ENCODE measurements at places on chromosomes 1 and 21.

DNA sequence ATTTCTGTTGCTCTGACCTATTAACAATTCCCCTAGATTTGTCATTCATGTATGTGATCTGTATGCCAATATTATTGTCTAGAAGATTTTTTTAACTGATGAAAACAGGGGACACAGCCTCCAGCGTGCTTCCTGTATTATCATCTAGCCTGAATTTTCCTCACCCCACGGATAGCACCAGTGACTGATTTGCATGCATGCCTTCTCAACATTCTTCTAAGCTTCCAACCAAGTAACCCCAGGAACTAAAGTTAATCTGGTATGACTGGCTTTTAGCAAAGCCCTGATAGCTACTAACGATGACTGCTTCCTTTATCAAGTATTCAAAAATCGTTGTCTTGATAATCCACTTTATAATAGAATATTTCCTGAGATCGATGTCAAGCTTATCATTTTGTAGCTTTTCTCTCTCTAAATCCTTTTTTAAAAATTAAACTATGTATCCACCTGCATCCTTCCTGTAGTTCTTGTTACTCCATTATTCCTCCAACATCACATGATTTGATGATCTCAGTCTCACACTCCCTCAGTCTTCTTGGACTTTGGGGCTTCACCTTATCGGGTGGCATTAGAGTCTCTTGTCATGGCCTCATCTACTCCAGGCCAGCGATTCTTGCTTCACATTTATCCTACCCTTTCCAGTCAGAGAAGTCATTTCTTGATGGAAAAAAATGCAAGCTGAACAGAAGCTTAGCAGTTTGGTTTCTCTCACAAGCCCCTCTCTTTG lies 19.0 kb downstream of the BCAR3 start:
- no peak for DNase-seq

DNA sequence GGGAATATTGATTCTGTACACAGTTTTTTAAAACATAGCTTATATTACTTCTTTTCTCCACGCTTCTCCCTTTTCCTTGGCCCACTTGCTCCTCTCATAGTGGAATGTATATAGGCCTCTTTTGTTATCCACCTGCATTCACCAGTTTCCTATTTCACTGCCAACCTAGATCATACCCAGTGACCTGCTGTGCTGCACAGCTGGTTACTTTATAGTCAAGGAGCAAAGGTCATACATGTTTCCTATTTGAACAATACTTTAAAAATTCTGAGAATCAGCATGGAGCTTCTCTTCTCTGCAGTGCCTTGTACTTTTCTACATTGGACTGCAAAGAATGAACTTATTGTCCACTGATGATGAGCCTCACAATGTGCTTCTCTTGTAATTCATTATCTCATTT lies 4.3 kb upstream of the SLC35D1 start:
- DNase-seq: no peak

GRCh38 chr1:247386687-247387086 lies 29.3 kb upstream of the NLRP3 start:
- DNase-seq: no peak

- no peak for DNase-seq
Observed at GRCh38 chr1:1958071-1958541, 39.0 kb upstream of the TMEM52 start.

DNA sequence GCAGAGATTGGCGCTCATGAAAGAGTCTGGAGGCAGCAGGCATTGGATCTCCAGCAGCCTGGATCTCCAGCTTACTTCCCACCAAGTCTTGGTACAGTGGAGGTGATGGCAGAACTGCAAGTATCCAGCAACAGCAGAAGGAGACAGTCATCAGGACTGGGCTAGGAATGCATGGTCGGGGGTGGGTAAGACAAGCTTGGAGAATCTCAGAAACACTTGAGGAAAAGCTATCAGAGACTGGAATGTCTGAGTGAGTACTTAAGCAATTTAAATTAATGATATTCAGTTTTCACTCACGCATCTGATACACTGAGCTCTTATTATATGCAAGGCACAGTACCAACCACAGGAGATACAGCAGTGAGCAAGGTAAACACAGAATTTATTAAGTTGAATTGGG lies 9.8 kb downstream of the TMEM35B start:
- no peak for DNase-seq

DNA sequence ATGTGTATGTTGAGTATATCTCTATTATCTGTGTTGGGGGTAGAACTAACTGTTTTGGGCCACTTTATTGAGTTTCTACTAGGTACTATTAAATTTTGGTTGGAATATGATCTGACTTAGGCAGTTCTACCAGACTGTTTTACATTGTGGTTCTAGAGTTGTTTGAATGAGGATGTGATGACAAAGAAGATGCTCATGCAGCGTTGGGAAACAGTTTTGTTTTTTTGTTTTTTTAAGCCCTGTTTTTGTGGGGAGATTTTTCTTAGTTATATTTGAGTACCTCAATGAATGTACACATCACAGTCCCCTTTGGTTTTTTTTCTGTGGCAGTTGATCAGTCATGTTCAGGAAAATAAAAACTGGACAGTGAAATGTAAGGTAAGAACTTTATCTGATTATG lies 40.1 kb downstream of the TMED5 start:
- DNase-seq: no peak

DNA sequence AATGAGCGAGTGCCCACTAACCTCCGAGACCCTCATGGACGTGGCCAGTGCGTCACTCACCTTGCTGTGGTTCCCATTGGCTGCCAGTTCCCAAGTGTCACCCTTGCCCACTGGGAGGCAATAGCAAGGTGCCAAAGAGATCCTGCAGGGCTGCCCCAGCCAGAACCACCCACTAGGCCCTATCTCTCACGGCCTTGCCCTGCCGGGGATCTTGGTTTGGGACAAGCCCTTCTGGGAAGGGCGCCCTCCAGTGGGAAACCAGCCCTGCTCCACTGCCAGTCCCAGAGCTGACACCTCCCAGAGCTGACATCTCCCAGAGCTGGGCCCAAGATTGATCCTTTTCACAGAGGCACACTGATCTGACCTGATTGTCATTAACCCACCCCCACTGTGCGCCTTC lies 2.1 kb upstream of the SELENON start:
- no peak for DNase-seq

DNA sequence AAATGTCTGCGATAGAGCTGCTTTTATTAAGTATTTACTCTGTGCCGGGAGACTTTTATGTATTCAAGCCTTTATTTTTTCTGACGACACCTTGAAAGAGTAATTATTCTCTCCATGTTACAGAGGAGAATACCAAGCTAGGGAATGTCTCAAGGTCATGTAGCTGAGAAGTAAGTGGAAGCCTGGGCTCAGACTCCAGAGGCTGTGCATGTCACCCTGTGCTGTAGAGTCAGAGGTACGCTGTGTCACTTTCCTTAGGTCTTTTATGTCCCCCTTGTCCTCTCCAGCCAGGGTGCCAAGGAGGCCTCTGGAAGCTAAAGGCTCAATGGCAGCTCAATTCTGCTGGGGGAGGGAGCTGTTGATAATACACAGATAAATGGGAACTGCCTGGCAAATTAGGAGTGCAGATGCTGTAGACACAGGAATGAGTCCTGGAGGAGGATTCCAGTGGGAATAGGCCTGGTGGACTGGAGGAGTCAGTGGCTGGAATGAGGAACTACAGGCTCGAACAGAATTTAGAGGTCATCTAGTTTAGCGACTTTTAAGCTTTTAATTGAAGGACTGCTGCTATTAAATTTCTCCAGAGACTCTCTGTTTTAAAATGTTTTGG lies 9.3 kb upstream of the IL19 start:
- DNase-seq: no peak

DNA sequence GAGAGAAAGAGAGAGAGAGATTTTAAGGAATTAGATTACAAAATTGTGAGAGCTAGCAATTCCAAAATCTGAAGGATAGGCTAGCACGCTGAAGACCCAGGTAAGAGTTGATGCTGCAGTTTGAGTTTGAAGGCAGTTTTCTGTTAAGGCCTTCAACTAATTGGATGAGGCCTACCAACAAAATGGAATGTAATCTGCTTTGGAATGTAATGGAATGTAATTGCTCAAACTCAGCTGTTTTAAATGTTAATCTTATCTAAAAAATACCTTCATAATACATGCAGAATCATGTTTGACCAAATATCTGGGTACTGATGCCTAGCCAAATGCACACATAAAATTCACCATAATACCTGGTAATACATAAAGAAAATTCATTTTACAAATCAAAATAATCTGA lies 976.1 kb downstream of the LTN1 start:
- DNase-seq: no peak

DNA sequence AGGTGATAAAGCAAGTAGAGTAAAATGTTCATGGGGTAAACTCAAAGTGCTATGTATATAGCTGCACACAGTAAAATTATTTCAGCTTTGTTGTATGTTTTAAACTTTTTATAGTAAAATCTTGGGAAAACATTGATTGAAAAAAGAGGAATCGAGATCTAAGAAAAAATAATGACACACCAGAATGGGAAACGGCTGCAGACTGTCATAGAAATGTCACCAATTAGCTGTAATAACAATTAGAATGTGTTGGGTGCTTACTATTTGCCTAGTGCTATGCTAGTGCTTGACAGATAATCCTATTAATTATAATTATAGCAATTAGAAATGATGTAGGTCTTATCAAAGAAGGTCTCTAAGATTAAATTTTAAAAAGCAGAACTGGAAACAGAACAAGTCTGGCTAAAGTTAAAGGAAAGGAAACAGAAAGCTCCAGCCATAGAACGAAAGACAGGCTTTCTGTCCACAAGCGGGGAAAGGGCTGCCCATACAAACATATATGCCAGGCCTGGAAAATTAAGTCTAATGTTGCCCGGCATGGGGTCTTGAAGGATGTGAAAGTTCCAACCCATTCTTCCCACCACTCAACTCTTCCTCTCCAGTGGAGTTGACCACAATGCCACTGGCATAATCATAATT lies 5.0 kb downstream of the PCNX2 start:
- DNase-seq: no peak

DNA sequence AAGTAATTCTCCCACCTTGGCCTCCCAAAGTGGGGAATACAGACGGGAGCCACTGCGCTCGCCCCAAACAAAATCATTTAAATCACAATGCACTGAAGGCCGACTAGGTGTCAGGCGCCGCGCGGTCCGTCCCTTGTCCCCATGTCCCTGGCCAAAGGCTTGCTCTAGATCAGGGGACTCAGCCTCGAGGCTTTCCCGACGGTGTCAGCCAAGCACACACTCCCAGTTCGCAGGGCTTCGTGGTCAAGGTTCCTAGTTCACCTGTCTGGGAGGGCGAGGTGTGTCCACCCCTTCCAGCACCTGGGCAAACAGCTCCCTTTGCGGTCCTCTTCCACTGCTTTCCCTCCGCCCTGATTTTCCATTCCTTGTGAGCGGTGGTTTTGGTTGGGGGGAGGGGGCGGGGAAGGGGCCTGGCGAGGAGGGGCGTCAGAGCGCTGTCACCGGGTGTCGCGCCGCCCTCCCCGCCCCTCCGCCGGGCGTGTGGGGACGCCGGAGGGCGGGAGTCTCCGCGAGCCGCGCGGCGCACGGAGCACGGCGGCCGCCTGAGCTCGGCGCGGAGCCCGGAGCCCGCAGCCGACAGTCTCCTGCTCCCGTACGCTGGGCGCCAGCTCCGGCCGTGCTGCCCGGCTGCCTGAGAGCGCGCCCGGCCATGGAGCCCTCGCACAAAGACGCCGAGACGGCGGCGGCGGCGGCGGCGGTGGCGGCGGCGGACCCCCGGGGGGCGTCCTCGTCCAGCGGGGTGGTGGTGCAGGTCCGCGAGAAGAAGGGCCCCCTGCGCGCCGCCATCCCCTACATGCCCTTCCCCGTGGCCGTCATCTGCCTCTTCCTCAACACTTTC lies at the start of gene STUM:
STUM (plus strand) TSS at position 509 of the 838 bp plus-strand sequence; CDS start at position 650, 141 bp downstream.
- DNase-seq: no peak

DNA sequence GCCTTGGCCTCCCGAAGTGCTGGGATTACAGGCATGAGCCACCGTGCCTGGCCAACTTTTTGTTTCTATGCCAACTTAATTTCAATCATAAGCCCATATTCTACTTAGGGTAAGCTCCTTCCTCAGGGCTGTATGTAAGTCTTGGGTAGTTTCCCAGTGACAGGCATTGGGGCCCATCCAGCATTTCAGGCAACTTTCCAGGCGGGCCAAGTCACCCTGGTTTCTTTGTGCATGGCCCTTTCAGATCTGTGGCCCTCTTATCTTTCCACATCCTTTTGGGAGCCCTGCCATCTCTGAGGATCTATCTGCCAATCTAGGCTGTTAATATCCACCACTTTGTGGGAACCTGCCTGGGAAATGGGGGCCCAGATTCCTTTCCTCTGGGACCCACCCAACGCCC lies 58.7 kb downstream of the TNN start:
- DNase-seq: no peak

DNA sequence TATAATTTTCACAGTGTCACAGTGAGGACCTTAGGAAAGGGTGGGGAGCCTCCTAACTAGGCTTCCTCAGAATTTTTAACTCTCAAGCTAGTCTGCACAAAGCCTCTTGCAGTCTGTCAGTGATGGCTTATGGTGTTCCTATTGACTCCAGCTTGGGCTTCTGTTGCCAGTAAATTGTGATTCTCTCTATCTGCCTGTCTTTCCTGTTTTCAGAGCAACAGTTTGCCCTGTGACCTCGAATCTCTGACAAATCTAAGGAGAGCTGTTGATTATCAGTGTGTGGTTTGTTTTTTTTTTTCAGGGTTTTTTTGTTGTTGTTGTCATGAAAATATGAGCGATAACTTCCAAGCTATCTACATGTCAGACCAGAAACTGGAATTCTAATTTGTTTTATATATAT lies 423.2 kb upstream of the B3GALT2 start:
- no peak for DNase-seq

DNA sequence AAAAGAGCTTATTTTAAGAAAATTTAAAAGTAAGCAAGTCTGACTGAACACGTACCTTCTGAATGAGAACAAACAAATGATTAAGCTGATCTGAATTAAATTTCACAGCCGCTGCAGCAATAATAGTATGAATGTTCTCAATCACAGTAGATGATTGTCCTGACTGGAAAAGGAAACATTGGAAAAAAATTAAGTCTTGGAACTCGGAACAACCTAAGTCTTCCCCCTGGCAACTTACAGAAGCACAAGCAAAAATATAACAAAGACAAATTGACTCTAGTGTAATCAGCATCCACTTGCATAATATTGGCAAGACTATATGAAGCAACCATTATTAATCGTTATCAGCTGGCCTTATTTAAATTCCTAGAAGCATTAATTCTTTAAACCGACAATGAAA lies 60.5 kb downstream of the USP24 start:
- DNase-seq: no peak

DNA sequence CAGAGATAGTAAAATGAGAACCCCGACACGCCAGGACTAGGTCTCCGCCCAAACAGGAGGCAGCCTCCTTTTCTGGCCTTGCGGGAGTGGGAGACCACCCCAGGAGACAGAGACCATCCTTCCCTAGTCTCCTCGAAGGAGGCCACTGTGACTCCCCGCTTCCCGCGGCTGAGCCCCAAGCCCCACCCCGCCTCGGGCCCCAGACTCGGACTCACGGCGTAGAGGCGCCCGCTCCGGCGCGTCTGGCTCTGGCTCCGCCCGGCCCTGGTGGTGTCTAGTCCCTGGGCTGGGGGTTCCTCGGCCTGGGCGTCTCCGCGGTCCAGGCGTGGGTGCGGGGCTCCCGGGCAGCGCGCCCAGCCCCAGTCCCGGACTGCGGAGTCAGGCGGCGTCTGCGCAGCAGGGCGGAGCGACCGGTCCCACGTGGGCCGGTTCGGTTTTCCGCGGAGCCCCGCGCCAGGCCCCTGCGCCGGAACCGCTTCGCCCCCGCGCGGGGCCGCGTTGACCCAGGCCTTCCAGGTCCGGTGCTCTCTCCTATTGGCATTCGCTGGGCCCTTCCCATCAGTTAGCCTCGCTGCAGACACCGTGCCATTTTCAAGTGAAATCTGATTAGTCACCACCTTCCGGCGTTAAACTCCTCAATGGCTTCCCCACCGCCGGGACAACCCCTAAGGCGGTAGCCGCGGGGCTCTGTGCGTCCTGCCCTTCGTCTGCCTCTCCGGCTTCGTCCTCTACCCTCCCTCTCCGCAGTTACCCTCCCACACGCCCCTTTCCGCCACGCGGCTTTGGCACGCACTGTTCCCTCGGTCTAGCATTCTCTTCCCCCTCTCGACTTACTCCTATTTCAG lies at the start of gene C1orf216:
C1orf216 (minus strand) TSS at position 393 of the 845 bp plus-strand sequence. CDS start 2,563 bp downstream, outside the sequence.
- peak; percentile 27 for DNase-seq
